Stimulated activated CD8-positive, alpha-beta memory T cell treated with anti-CD3 and anti-CD28 coated beads, Interleukin-15, amount 100 ng/mL, for 1 hour (primary cell): ENCODE measurements at places on chromosomes 7 and 10.

- no peak for DNase-seq
Measured at GRCh38 chr10:62885684-62886461, 69.7 kb upstream of the EGR2 start.

DNA sequence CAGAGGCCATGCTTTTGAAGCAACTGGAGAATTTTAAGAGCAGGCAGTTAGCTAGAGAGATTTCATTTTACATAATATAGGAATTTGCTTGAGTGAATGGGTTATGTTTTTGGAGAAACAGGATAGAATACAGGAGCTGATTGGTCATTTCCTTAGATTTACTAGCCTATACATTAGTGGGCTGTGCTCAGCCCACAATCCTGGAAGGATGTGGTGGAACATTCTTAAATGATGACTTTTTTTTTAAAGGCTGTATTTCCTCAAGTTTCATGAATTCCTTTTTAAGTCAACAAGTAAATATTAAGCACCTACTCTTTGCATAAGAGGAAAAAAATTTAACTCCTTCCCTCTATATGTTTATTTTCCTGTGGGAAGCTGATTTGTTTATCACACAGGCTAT is 314.4 kb upstream of the BMPER start:
- DNase-seq = no peak

- DNase-seq = no peak
Measured at GRCh38 chr7:129136887-129137642, 7.4 kb upstream of the TSPAN33 start.

DNA sequence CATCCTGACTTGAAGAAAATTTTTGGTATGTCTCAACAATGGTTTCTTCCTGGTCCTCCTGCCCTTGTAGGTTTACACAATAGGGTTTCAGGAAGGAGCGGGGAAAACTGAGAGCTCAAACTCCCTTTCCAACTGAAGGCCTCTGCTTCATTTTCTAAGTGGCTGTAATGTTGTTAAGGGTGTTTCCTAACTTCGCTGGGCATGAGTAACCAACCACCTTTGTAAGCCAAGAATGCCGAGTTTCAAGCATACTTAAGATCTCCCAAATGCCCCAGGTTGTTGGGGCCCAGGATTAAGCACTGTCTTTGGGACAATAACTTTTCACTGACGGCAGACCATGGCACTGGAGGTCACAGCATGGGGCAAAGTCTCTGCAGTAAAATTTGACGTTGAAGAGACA is 33.6 kb upstream of the DRGX start:
- DNase-seq = no peak

DNA sequence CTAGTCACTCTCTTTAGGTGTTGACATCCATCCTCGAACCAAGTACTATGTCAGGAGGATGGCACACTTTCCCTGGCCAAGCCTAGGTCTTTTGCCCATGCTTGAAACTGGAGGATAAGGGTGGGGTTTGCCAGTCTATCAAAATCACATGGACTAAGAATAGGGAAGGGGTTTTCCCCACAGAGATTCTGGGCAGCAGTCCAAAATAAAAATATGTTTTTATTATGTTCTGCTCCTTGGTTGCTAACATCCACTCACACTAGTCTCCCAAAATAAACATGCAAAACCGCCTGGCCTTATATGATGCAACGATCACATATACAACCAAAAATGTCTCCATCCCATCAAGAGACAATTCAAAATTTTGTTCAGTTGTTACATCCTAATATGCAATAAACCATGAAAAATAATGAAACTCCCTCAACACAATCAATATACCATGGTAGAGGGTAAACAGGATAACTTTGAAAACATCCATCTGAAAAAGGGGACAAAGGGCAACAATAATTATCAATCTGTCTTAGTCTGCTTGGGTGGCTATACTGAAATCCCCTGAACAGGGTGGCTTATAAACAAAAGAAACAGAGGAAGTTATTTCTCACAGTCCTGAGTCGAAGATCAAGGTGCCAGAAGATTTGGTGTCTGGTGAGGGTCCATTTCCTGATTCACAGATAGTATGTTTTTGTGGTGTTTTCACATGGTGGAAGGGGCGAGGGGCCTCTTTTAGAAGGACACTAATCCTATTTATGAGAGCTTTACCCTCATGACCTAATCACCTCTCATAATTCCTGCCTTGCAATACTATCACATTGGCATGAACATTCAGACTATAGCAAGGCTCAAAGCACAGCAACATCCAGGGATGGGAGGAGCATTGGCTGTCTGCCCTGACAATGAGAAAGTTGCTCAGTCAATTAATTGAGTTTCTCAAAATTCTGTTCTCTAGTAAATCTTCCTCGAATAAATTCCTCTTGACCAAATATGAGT is 159.3 kb downstream of the ETV1 start:
- no peak for DNase-seq

- no peak for DNase-seq
Measured at GRCh38 chr7:116145245-116145852, 65.0 kb upstream of the TES start.

DNA sequence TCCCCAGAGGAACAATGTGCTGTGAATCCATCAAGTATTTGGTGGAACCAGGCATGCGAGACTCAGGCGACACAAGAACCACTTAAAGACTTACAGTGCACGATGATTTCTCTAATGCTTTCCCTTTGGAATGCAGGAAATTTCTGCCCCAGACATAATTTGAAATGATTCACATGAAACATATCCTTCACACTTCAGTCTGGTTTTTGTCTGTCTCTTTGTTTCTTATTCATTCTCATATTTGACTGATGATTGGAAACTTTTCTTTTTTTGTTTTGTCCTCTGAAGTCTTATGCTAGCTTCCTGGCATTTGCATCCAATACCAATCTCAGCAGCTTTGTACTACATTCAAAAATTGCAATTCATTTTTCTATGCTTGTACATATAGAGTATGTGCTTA is 502.8 kb downstream of the PHTF2 start:
- DNase-seq = no peak

DNA sequence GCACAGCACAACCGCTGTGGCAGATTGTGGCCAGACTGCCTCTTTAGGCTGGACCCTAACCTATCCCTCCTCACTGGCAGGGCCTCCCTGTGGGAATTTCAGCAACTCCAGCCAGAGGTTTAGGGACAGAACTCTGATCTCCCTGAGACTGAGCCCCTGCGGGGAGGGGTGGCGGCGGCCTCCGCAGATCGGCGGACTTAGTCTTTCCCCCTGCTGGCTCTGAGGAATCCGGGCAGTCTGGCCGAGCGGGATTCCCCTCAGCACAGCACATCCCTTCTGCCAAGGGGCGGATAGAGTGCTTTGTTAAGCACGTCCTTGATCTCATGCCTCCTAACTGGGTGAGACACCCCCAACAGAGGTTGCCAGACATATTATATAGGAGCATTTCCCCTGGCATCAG is 224.2 kb upstream of the NPY start:
- no peak for DNase-seq

DNA sequence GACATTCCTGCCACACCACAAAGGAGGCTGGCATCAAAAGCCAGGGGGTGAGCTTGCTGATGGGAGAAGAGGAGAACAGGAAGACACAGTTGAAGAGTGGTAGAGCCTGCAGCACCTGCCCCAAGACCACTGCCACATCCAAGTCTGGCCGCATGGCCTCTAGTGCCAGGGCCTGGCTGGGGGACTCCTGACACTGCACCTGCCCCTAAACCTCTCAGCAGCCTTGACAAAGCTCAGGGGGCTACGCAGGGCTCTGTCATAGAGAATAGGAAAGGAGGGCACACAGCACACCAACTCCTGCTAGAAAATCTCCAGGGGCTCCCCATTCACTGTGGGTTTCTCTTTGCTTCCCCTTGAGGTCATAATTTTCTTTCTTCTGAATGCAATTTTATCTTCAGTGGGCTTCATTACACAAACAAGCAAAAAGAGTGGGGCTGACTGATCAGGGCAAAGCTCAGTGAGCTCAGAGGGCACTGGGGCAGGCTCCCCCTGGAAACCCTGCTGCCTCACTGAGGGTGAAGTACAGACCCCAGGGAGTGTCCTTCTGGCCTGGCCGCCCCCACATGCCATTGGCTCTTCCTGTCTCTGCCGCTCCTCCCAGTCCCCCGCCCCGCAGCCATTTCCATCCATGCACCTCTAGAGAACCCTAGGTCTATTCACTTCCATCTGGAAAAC is 37.2 kb downstream of the VOPP1 start:
- no peak for DNase-seq

- no peak for DNase-seq
Measured at GRCh38 chr10:85915245-85915846, 451.2 kb downstream of the GRID1 start.

DNA sequence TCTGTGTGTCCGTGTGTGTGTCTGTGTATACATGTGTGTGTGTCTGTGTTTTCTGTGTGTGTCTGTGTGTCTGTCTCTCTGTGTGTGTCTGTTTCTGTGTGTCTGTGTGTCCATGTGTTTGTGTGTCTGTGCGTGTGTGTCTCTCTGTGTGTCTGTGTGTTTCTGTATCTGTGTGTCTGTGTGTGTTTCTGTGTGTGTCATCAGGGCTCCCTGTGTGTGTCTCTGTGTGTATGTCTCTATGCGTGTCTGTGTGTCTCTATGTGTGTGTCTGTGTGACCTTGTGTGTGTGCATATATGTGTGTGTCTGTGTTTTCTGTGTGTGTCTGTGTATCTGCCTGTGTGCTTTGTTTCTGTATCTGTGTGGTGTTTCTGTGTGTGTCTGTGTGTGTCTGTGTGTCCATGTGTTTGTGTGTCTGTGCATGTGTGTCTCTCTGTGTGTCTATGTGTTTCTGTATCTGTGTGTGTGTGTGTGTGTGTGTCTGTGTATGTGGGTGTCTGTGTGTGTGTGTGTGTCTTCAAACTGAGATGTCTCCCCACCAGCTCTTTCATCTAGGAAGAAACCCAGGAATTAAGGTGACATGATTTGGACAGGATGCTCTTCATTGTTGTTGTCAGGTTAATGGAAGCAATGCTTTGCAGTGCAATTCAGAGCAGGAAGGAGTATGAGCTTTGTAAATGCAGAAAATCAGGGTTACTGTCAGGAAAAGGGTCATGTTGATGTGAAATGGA is 20.7 kb upstream of the PPIF start:
- no peak for DNase-seq

DNA sequence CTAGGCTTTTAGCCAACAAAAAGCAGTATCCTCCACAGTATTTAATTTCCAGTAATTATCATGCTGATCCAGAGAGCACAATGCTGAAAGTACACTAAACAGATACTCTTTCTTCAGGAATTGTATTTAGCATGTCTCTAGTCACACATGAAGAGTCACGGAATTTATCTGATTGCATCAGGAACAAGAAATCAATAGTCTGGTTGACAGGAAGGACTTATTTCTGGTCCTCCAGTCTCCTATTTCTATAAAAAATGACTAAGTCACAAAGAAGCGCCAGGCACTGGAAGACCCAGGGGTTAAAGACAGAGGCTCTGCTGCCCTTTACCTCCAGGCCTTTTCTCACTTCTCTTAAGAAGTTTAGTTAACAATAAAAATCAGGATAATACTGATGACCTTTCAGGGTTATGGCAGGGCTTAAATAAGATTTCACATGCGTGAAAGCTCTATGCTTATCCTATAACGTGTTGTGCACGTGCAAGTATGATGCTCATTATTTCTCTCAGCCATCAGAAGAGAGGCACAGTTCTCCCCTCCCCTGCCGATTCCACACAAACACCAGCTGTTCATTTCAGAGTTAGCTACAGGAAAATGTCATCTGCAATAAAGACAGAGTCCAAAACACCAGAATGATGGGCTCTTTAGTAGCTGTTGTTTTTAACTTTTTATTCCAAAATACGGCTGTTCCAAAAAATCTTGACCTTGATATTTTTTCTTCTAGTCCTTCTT is 36.9 kb downstream of the SLC26A4 start:
- no peak for DNase-seq

DNA sequence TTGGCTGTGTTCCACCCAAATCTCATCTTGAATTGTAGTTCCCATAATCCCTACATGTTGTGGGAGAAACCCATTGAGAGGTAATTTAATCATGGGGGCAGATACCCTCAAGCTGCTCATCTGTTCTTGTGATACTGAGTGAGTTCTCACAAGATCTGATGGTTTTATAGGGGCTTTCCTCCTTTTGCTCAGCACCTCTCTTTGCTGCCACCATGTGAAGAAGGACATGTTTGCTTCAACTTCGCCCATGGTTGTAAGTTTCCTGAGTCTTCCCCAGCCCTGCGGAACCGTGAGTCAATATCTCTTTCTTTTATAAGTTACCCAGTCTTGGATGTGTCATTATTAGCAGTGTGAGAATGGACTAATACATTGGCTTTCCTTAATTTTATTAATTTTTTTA is 527.8 kb downstream of the MDFIC start:
- DNase-seq = no peak

- DNase-seq = no peak
Measured at GRCh38 chr10:7492660-7493046, 81.8 kb upstream of the SFMBT2 start.

- DNase-seq = no peak
Measured at GRCh38 chr10:58448121-58448935, 63.1 kb downstream of the TFAM start.

DNA sequence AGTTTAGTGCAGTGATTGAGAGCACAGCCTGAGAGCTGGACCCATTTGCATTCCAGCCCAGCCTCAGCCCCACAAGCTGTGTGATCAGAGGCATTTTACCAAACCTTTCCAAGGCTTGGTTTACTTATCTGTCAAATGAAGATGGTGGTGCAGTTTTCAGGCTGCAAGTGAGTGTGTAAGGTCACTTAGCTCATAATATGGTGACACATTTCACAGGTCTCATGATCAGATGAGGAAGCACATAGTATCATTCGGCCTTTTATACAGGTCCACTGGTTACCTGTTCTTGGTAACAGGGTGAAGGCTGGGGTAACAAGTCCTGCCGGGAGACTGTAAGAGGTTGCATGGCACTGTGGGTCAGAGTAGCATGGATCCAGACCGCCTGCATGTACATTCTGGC is 371.7 kb downstream of the LRMDA start:
- no peak for DNase-seq

DNA sequence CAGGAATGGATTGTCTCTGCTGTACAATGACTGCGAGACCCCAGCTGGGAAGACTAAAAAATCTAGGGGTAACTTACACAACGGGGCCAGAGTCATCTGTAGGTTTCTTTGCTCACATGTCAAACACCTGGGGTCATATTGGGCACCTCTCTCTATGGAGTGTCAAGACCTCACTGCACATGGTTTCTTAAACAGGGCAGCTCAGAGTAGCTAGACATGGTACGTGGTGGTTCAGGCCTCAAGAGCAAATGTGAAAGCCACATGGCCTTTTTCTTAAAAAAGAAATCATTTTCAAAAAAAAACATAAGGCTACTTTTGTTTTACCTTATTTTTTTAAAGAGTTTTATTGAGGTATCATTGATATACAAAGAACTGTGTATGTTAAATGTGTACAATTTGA is 162.2 kb upstream of the ITGB1 start:
- DNase-seq = no peak
